ENCODE measurements at places on chromosomes 2 and 18.
A peak's percentile ranks its signal among the peaks of the same experiment; 100 is the strongest.

DNA sequence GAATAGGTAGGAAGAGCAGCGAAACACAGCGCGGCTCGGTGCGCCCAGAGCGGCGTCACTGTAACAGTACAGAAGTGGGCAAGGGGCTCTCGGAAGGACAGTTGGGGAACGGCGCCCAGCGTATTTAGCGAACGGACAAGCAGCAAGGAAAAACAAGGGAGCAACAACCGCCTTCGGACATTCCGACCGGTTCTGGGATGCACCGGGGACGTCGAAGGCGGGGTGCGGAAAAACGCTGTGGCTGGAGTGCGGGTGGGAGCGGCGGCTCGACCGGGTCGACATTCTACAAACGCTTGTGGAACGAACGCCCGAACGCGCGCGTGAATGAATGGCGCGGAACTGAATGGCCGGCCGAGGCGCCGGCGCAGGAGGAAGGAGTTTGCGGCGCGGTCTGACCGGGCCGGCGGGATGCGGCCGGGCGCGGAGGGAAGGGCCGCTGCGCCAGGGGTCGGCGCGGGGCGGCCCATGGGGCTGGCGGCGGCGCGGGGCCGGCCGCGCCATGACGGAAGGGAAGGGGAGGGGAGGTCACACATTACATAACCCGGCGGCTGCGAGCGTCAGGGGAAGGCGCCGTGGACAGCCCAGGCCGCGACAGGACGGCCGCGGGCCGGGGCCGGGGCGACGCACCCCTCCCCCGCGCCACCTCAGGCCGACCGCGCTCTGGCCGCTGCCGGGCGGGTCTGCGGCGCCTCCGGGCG lies 605 bp downstream of the REV1 start:
- peak; percentile 80 for DNase-seq

DNA sequence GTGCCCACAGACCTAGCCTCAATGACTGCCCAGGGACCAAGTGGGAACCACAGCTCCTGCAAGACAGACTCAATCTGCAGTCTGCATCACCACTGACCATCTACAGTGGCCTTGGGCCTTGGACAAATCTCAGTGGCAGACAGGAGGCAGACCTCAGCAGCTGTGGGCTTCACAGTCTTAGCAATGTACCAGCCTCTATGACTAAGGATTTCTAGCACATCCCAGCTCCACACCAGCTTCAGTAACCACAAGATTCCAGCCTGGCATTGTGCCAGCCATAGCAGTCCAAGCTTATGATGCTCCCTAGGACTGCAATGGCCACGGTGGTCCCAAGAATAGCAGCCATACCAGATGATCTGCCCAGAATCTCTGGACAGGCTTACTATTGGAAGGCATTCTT lies 19.6 kb upstream of the WDR75 start:
- no peak for DNase-seq

GRCh38 chr2:60826111-60826510 lies 55.3 kb upstream of the REL start:
- DNase-seq = no peak

DNA sequence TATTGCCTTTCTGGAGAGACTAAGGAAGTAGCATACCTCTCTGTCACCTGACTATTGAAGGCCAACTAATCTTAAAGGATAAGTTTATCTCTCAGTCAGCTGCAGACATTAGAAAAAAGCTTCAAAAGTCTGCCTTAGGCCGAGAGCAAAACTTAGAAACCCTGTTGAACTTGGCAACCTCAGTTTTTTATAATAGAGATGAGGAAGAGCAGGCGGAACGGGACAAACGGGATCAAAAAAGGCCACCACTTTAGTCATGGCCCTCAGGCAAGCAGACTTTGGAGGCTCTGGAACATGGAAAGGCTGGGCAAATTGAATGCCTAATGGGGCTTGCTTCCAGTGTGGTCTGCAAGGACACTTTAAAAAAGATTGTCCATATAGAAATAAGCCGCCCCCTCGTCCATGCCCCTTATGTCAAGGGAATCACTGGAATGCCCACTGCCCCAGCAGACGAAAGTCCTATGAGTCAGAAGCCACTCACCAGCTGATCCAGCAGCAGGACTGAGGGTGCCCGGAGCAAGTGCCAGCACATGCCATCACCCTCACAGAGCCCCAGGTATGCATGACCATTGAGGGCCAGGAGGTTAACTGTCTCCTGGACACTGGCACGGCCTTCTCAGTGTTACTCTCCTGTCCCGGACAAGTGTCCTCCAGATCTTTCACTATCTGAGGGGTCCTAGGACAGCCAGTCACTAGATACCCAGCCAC lies 61.5 kb upstream of the FAM98A start:
- no peak for DNase-seq

- DNase-seq = no peak
These were observed 40.7 kb upstream of the TANK start for GRCh38 chr2:161119483-161119882.

DNA sequence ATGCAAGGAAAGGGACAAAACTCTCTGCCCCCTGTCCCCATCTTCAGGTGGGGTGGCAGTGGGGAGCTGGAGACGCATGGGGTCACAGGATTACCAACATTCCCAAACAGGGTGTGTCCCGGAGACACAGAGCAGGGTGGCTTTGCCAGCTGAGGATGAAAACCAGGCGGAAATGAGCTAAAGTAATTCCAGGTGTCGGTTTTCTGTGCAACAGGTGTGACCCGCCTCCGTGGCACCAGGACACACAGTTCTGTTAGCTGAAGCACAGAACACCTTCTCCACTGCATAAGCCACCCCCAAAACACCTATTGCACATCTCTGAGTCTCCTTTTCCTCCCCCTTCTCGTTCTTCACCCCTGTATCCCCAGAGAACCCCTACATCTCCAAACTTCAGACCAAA lies 122.7 kb upstream of the GLI2 start:
- no peak for DNase-seq

- no peak for DNase-seq
These were observed 483.8 kb downstream of the NUP35 start for GRCh38 chr2:183607995-183608394.

DNA sequence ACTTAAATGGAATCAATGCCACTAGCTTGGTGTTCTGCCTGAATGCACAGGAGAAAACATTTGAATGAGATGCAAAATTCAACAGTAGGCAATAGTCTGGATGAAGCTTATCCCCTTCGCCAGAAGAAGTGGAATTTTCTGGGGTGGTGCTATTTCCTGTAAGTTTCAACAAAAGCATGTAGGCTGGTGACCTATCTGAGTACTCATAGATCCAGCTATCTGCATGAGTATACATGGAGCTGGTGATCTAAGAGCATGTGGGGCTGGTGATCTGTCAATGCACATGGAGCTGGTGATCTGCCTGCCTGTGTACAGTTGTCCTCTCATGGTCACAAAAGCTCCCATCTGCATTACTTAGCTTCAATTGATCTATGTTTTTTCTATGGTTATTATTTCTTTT lies 71.2 kb downstream of the SLC9A4 start:
- no peak for DNase-seq

GRCh38 chr2:113148606-113149552 lies 21.5 kb downstream of the IL1RN start:
- no peak for DNase-seq

DNA sequence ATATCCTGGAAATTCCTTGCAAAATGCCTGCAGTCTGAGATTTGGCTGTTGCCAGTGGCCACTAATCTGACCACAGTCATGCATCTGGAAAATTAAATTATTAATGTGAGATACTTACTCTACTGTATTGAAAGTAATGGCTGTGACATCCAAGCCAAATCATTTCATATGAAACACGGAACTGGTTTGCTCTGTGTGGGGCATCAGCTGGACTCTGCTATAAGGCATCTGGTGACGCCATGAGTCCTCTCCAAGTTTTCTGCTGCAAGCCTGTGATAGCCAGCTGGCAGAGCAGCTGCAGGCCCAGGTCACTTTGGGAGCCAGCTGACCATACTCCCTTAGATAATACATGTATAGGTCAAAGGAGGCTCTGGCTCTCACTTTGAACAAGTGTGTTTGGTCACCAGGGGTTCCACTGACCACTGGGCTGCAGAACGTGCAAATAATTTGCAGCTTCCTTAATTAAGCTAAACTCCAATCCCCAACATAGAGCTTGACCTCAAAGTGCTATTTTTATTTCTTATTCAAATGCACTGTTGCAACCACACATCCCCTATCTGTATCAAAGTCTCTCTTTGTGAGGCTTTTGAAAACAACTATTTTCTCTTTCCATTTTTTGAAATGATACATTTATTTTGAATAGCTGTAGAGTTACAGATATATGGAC lies 152.9 kb downstream of the NCKAP5 start:
- DNase-seq = no peak

DNA sequence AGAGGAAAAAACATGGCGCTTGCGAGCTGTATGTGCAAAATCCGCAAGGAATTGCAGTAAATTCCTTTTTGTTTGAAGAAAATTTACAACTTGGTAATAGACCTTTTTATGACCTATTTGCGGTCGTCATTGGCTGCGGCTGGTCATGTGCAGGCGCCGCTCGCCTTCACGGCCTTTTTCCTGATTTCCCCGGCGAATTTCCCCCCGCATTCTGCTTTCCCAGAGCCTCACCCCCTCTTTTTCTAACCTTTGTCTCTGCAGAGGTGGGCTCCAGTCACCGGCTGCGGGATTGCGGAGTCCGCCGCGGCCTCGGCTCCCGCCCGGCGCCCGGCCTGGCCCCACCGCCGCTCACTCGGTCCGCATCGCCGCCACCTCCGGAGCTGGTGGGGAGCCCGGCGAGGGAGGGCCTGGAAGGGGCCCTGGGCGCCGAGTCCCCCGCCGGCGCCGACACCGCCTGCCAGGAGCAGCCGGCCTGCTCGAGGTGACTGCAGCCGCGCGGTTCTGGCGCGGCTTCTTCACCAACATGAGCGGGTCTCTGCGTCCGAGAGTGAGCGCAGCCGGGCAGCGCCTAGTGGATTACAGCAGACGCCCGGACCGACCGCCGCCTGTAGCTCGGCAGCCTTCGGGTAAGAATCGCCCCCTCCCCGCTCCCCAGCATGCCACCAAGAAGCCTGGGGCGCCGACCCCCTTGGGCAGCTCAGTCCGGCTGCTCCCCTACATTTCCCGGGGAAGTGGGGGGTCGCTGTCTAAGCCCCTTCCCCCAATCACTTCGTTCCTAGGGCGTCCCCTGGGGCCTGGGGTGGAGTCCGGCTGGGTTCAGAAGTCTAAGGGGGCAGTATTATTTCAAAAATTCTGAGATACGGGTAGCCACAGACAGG lies 7.1 kb downstream of the HOXD8 start:
- no peak for DNase-seq

DNA sequence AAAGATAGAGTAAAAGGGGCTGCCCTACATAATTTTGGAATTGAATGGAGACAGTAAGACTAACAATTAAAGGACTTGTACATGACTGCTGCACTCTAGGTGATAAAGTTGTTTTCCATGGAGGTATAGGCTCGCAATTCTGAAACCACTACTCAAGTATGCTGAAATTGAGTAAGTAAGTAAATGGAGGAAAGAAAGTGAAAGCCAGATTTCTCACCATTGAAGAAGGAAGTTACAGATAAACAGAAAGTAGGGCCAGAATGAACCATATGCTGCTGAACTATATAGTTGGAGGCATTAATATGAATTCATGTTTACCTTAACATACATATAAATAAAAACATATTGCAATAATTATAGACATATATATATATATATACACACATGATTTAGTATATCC lies 225.7 kb upstream of the ST6GAL2 start:
- DNase-seq = no peak

DNA sequence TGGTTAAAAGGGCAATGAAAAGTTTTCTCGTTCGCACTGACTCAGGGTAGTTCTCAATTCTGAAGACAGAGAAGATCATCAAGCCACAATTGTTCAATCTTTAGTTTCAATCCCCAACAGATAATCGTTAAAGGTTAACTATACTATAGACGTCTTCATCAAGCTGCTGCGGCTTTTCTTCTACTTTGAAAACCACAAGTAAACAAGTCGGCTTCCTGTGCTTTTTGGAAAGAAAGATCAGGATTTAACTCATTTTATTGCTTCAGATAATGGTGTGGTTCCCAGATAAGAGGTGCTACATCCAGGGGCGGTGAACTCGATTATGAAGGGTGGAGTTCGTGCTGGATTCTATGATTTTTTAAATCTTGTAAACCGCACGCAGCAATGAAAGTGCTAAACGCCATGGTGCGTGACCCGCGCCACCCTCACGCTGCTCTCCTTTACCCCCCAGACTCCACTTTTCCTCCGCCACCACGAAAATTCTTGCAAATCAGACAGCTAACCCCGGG lies 545 bp upstream of the CDCA7 start:
- DNase-seq = no peak

DNA sequence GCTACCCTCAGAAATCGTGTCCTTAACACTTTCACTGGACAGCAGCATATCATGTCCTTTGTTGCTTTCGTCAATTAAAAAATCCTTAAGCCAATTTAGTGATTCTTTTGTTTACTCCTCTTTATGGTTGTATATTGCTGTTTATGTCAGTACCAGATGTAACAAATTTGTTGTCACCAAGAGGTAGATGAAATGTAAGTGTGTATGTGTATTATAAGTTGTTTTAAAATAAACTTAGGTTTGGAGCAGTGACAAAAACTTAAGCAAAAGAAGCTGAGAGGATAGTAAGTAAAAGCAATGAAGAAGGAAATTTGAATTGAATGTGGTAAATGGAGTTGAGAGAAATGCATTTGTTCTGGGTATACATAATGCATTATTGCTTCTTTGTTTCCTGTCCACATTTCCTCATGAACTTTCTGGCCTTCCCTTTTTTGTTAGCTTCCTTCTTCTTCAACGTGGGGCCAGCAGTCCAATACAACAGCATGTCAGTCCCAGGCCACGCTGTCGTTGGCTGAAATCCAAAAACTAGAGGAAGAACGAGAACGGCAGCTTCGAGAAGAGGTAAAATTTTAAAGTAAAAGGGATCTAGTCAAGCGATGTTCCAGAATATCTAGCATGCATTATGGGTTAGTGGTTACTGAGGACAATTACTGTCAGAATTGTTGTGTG lies 30.5 kb upstream of the SNORC start:
- peak; percentile 67 for DNase-seq

DNA sequence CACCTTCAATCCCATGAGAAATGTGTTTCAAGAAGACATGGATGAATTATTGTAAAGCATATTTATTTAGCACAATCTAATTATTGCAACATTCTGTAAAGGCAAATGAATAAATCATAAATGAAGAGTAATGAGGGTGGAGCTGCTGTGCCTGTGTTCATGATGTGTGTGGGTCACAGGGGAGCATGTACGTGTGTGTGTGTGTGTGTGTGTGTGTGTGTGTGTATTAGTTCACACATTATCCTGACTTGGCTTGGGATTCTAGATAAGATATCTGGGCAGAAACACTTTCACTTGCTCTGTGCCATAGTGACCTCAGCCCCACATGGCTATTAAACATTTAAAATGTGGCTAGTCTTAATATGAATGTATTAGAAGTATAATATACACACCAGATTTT lies 361.8 kb downstream of the ALK start:
- no peak for DNase-seq
